Breast epithelium (tissue), 4 donors: ENCODE measurements at places on chromosomes 3 and 15. TPM values are rescaled to one million over a fixed set of nuclear protein-coding genes. Genes with fewer than 3 reads are reported as not detected.

C3orf22 gene
- total RNA-seq = not detected

GP5 gene
- not detected for total RNA-seq

GUCA1C gene
- total RNA-seq = not detected

SLC12A1 gene
- total RNA-seq = not detected

ST8SIA2 gene
- 0.59 TPM for total RNA-seq

PLSCR5 gene
- total RNA-seq = not detected

ATP10A gene
- 7.2 TPM for total RNA-seq

LRRC34 gene
- 6.4 TPM for total RNA-seq

MKRN3 gene
- total RNA-seq = 0.98 TPM

GRCh38 chr3:31934018-31934417, 47.0 kb downstream of the OSBPL10 start:
- DNase-seq = no peak
- no peaks in the 10 kb centered on the region for H3K36me3 ChIP-seq
- H3K4me1 ChIP-seq = no peaks in the 10 kb centered on the region

GRCh38 chr3:128922804-128923459, 43.5 kb downstream of the ACAD9 start:
- H3K4me1 ChIP-seq = no peaks in the 10 kb centered on the region
- no peaks in the 10 kb centered on the region for H3K36me3 ChIP-seq
- no peaks in the 10 kb centered on the region for H3K27me3 ChIP-seq
- no peak overlapping the region for H3K4me3 ChIP-seq

DNA sequence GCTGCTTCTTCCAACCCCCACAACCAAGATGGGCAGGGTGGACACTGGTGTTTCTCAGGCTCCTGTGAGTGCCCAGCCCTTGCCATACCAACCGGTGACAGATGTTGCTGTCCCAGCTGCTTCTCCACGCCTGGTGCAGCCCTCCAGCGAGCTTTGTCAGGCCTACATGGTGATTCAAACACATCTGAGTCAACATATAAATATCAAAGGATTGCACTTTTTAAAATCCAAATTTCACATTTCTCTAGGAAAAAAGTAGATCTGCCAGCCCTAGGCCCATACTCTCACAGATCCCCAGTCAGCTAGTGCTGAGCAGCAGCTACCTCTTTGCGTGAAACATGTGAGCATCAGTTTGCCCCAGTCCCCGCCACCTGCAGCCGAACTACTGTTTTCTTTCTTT, 52.7 kb downstream of the RPN1 start:
- H3K4me3 ChIP-seq = no peak overlapping the region
- DNase-seq = no peak
- no peaks in the 10 kb centered on the region for H3K4me1 ChIP-seq
- H3K27ac ChIP-seq = no peak overlapping the region

- no peak overlapping the region for H3K4me3 ChIP-seq
- no peak for DNase-seq
- H3K4me1 ChIP-seq = no peaks in the 10 kb centered on the region
- no peaks in the 10 kb centered on the region for H3K27me3 ChIP-seq
- H3K36me3 ChIP-seq = peaks cover 6% of the 10 kb centered on the region
- H3K27ac ChIP-seq = no peak overlapping the region
Measured at GRCh38 chr15:25391971-25392721, 46.7 kb downstream of the UBE3A start.

GRCh38 chr3:28989646-28990089, 291.2 kb upstream of the RBMS3 start:
- no peak for DNase-seq
- no peaks in the 10 kb centered on the region for H3K36me3 ChIP-seq

- no peaks in the 10 kb centered on the region for H3K4me1 ChIP-seq
- H3K4me3 ChIP-seq = no peak overlapping the region
- H3K27ac ChIP-seq = no peak overlapping the region
- no peak for DNase-seq
Measured at GRCh38 chr3:172675441-172676193, 35.2 kb downstream of the NCEH1 start.

DNA sequence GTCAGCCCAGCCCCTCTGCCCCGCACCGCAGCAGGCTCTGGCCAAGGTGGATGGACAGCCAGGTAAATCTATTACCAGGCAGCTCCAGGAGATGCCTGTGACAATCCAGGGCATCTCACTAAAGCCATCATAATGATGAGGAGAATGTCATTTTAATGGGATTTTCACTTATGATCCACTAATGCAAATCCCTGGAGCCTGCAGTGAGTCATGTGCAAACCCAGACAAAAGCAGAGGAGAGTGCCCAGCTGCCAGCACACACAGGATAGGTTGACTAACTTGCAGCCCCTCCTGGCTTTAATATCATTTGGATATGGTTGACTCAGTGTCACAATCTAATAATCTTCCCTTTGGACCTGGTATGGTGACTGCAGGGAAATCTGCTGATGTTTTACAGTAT, 206.9 kb upstream of the TRIM42 start:
- H3K4me3 ChIP-seq = no peak overlapping the region
- no peaks in the 10 kb centered on the region for H3K4me1 ChIP-seq
- H3K36me3 ChIP-seq = no peaks in the 10 kb centered on the region

DNA sequence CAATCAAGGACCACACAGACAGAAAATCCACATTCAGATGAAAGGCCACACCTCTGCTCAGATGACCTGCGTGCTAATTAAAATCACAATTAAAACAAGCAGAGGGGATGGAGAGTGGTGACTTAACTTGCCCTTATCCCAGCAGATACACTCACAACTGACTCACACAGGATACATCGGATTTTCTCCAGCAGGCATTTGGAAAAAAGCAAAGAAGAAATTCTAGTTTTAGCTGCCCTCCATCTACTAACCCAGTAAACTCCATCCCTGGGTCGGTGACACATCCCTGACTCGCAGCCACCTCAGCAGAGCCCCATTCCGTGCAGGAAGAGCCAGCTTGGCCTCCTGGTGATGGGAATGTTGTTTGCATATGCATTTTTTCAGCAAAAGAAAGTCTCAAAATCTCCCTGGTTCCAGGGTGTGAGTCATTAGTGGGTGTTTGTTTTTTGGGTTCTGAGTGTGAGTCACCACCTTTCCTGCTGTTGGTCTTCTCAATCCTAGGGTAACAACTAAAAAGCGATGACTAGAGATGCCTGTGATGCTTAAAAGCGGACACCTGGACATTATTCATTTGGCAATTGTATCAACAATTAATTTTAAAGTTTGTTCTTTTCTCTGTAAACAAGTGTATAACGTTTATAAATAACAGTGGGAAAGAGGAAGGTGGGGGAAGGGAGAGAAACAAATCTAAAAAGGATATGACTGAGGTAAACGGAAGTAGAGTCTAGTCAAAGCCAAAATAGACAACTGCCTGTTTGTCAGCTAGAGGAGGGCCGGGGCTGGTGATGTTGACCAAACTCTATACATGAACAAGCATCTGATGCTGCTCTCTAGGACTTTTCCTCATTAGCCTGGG, 49.8 kb upstream of the SLC4A7 start:
- no peaks in the 10 kb centered on the region for H3K27me3 ChIP-seq
- no peak overlapping the region for H3K4me3 ChIP-seq
- peak; percentile 44 for DNase-seq
- H3K4me1 ChIP-seq = no peaks in the 10 kb centered on the region

- peaks cover 13% of the 10 kb centered on the region for H3K27me3 ChIP-seq
- H3K36me3 ChIP-seq = no peaks in the 10 kb centered on the region
- no peak overlapping the region for H3K4me3 ChIP-seq
- no peak overlapping the region for H3K27ac ChIP-seq
- H3K4me1 ChIP-seq = no peaks in the 10 kb centered on the region
- DNase-seq = no peak
Measured at GRCh38 chr15:76328106-76328696, 8.4 kb upstream of the ISL2 start.

DNA sequence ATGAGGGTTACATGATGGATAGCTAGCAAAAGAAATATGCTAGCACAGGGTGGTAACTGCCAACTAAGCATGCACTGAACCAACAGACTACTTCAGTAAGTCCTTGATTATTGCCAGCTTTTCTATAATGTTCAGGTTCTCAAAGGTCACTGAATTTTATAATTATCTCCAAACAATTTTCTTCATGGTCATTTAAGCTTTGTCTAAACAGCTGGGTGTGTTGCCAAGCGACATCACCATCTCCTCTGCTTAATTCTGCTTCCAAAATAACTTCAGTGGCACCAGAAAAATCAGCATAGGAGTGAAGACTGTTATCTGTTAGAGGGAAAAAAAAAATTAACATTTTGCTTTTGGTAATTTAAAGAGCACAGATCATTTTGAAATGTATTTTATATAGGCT, 54.6 kb upstream of the TOP2B start:
- H3K36me3 ChIP-seq = no peaks in the 10 kb centered on the region
- no peak overlapping the region for H3K4me3 ChIP-seq
- H3K27me3 ChIP-seq = no peaks in the 10 kb centered on the region
- no peaks in the 10 kb centered on the region for H3K4me1 ChIP-seq

DNA sequence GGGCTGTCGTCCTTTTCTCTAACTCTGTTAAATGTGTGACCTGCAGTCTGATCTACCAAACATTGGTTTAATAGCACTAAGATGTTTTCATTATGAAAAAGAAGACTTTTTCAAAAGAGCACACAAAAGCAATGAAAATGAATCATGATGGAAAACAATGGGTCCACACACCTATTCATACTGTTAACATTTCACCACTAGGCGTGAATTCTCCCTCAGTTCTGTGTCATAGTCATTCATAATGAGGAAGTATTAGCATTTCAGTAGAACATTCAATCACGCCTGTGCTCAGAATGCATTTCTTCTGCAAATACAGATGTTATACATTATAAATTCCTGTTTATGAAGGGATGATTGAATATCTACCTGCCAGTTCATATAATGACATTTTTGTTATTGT, 35.9 kb downstream of the EIF4E3 start:
- no peaks in the 10 kb centered on the region for H3K27me3 ChIP-seq
- H3K36me3 ChIP-seq = no peaks in the 10 kb centered on the region
- no peak overlapping the region for H3K27ac ChIP-seq
- no peak for DNase-seq
- H3K4me3 ChIP-seq = no peak overlapping the region

DNA sequence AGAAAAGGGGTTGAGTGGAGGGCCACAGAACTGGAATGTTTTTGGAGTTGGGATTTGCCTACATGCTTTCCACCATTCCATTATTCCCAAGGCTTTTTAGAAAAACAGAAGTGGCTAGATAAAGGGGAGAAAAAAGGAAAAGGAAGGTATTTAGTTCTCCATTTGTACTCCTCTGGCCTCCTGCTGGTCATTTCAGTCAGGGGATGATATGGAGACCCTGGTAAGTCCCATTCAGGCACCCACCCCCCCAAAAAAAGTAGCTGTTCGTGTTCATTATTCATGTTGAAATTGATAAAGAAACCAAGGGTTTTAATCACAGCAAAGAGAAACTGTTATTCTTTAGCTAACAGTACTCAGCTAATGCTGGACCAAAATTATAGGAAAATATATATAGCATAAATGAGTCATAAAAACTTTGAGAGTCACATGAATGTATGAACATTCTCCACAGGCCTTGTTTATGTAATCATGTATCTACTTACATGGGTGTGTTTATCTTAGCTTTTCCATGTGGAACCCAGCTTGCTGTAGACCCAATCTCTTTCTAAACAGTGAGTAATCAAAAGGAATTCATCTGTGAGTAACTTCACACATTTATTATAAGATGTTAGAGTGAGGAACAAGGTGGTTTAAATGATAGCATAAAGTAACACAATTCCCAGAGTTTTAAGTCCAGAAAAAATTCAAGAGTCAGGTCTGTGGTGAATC, 167.2 kb downstream of the KCNMB2 start:
- H3K27me3 ChIP-seq = no peaks in the 10 kb centered on the region
- no peaks in the 10 kb centered on the region for H3K36me3 ChIP-seq
- no peak overlapping the region for H3K27ac ChIP-seq
- no peaks in the 10 kb centered on the region for H3K4me1 ChIP-seq
- no peak for DNase-seq

DNA sequence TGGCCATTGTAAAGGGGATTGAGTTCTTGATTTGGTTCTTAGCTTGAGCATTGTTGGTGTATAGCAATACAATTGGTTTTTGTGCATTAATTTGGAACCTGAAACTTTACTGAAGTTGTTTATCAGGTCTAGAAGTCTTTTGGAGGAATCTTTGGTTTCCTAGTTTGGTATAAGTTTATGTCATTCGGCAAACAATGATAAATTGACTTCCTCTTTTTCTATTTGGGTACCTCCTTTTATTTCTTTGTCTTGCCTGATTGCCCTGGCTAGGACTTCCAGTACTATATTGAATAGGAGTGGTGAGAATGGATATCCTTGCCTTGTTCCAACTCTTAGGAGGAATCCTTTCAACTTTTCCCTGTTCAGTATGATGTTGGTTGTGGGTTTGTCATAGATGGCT, 32.1 kb downstream of the SPESP1 start:
- no peak overlapping the region for H3K4me3 ChIP-seq
- DNase-seq = no peak
- no peaks in the 10 kb centered on the region for H3K36me3 ChIP-seq
- H3K27ac ChIP-seq = no peak overlapping the region
- no peaks in the 10 kb centered on the region for H3K27me3 ChIP-seq

- DNase-seq = no peak
- no peaks in the 10 kb centered on the region for H3K36me3 ChIP-seq
- no peaks in the 10 kb centered on the region for H3K4me1 ChIP-seq
- no peak overlapping the region for H3K27ac ChIP-seq
- no peak overlapping the region for H3K4me3 ChIP-seq
Measured at GRCh38 chr3:195240939-195241338, 30.0 kb downstream of the XXYLT1 start.

DNA sequence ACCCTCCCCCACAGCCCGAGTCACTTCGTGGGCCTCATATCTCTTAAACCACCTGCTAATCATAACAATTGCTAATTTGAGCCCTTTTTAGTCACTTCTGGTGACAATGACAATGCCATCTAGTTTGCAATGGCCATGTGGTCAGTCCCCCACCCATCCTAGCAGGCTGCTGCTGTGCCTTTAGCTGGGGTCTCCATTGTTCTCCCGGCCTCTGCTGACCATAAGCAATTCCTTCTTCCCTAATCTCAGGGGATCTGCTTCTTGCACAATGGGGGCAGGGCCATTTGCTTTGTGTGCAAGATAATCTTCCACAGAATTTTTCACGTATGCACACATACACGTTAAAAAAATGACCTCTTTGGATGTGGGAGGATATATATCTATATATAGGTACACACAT, 406.1 kb upstream of the ONECUT1 start:
- no peaks in the 10 kb centered on the region for H3K4me1 ChIP-seq
- H3K27ac ChIP-seq = no peak overlapping the region
- no peak overlapping the region for H3K4me3 ChIP-seq

DNA sequence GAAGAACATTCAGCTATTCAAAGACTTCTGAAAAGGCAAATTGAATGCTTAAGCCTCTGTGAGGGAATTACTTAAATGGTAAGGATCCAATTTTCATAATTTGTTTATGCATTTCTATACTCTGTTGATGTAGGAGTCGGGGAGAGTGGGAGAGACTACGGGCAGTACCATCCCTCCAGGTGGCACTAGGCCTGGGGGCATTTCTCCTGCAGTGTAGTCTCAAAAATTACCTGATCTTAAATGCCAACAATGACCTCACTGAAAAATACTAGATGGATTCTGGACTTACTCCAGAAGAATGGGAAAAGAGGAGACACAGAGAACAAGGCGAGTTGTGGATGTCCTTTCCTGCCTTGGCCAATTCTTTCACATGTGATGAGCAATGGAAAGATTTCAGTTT, 77.8 kb upstream of the PLXND1 start:
- H3K4me1 ChIP-seq = peaks cover 14% of the 10 kb centered on the region
- peak overlapping the region; percentile 23 for H3K27ac ChIP-seq
- no peak for DNase-seq
- no peaks in the 10 kb centered on the region for H3K36me3 ChIP-seq
- H3K4me3 ChIP-seq = no peak overlapping the region
- no peaks in the 10 kb centered on the region for H3K27me3 ChIP-seq
